KBM-7 (cell line): ENCODE measurements at places on chromosomes 6 and 20.

DNA sequence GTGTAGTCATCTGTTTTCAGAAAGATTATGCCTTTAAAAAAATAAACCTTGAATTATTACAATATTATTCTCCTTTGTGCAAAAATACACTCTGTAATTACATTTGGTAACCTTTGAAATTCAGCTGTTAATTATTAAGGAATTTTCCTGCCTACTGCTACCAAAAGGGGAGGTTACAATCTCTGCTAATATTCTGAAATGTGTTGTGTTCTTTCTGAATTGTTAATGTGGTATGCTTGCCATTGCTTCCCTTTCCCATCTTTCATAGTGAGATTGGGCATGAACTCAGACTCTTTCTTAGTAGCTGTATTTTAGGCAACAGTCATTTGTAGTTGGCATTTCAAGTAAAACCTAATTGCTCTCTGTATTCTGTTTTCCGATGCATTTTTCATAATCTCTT is 73.0 kb downstream of the PHF3 start:
- no peak for DNase-seq

DNA sequence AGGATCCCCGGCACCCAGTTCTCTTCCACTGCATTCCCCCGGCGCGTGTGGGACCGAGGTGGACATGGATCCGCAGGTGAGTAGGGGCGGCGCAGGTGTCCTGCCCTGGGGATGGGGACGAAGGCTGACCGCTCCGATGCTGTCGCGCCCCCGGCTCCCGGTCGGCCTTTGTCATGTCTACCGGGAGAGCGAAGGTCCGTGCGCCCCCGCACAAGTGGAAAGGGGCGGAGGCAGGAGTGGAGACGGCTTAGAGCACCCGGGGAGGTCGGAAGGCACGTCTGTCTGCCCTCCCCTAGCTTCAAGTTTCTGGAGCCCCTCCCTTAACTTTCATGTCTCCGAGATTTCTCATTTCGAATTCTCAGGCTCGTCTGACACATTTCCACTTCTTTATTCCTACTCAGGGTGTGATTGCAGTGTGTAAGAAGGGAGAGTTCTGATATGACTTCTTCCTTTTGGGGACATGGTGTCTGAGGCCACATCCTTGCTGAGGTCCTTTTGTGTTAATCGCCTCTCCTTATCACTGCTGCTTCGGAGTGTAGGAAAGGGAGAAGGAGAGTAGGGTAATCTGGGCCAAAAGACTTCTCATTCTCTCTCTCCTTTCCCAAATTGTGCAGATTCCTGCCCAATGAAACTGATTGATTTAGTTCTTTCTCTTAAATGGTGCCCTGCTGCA is 435 bp downstream of the KIFC1 start:
- DNase-seq: peak; percentile 45

DNA sequence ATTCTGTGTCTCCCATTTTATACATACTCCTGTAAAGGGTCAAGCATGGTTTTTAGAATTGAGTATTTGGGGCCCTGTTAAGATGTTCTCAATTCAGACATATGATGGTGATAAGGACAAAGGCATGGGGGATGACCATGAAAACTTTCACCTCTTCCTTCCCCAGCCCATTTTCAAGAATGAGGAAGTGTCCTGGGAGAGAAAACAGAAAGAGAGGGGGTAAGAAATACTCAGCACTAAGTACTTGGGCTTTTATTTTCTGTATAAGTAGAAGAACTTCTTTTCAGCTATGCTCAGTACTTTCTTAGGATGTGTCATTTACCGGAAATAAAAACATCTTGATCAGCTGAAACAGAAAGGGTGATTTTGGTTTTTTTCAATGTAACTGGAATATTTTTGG is 10.9 kb upstream of the MBOAT1 start:
- peak; percentile 61 for DNase-seq

DNA sequence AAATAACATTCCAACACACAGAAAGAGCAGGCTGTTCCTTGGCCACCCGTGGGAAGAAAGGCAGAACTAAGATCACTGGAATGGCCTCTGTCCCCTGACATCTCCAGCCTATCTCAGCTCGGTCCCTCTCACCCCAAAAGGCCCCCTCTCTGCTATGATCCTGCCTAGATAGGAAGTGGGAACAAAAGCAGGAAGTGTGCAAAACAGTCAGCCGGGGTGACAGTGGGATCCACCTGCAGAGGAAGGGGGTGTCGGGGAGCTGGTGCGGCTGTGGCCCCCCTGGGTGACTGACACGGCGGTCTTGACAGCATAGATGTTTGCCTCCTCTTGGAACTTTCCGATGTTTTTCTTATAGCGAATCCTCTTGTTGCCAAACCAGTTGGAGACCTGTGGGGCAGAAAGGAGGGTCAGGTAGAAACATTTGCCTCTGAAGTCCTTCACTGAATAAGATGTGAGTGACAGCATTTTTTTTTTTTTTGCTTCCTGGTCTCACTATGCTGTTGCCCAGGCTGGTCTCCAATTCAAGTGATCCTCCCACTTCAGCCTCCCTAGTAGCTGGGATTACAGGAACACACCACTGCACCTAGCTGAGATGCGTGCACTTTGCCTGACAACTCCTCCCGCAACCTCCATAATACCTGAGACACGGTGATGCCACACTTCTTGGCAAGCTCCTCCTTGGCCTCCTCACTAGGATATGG is 2.8 kb downstream of the PBX2 start:
- no peak for DNase-seq

GRCh38 chr6:66940003-66940402 is 1233.0 kb upstream of the EYS start:
- DNase-seq: no peak

- peak; percentile 74 for DNase-seq
Observed at GRCh38 chr6:30955367-30956042, 14.7 kb downstream of the MUCL3 start.

DNA sequence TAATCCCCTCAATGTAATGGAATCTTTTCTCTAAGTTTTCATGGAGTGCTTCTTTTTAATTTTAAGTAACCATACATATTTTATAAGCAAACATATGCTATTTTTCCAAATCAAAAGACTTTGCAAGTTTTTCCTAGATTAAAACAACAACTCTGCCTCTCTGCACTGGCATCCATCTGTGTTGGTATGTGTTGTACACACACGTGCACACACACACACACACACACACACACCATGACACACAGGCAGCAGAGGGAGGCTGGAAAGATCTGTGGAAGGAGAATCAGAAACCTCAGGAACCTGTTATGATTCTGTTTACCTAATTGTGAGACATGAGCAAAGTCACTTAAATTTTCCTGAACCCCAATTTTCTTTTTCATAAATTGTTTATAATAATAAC is 295.0 kb upstream of the PRDM1 start:
- no peak for DNase-seq

DNA sequence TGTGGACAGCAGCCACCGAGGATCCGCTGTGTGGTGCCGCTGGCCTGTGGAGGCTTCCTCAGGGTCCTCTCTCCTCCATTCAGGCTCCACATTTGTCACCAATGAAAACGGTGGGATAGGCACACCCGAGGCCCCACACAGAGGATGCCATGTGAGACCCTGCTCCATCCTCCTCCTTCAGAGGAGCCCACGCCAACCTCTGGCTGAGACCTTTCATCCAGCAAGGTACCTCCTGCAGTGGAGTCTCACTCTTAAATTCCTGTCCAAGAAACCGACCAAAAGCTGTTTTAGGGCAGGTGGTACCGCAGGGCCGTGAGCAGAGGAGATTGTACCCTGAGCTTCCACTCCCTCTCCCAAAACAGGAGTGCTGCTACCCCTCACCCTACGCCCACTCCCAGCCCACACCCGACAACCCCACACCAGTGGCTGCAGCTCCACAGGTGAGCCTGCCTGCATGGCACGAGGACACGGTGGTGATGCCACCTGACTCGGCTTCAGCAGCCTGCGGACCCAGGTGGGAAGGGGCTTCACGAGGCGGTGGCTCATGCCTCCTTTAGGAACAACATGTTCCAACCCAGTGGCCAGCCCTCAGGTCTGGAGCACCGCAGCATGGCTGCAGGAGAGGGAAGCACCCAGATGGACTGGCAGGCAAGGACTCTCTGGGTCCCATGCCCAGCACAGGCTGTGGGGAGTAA is 237.6 kb upstream of the AFDN start:
- DNase-seq: no peak

DNA sequence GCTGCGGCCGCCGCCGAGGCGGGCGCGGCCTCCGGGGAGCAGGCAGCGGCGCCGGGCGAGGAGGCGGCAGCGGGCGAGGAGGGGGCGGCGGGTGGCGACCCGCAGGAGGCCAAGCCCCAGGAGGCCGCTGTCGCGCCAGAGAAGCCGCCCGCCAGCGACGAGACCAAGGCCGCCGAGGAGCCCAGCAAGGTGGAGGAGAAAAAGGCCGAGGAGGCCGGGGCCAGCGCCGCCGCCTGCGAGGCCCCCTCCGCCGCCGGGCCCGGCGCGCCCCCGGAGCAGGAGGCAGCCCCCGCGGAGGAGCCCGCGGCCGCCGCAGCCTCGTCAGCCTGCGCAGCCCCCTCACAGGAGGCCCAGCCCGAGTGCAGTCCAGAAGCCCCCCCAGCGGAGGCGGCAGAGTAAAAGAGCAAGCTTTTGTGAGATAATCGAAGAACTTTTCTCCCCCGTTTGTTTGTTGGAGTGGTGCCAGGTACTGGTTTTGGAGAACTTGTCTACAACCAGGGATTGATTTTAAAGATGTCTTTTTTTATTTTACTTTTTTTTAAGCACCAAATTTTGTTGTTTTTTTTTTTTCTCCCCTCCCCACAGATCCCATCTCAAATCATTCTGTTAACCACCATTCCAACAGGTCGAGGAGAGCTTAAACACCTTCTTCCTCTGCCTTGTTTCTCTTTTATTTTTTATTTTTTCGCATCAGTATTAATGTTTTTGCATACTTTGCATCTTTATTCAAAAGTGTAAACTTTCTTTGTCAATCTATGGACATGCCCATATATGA is 3.2 kb downstream of the MARCKS start:
- no peak for DNase-seq

DNA sequence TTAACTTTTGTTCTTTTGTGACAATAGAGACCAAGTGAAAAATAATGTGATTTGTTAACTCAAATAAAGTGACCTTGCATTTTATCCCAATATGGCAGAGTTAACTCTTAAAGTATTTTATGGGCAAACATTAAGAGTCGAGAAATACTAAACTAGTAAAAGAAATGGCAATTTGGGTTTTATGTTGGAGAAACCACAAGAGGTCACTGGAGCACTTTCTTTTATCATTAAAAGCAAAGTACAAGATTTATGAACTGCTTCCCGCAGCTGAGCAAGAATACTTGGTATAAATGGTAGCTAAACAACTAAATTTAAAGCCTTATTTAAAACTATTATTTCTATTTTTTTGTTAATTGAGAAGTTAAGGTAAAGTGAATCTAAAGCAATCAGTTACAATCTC is 33.5 kb upstream of the MCM9 start:
- peak; percentile 28 for DNase-seq

DNA sequence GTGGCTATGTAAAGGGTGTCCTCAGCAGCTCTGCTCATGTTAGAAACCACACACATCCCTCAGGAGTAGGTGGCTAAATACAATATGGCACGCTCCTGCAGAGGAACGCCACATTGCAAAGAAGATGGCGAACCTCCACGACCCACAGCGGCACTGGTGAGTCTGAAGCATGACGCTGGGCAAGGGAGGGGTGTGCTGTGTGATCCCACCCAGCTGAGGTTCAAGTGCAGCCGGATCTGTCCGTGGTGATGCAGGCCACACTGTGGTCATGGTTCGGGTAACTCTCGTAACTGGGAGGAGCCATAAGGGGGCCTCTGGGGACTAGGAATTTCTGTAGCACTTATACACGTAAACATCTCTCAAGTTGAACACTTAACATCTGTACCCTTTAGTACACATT is 23.4 kb upstream of the APMAP start:
- DNase-seq: no peak

GRCh38 chr6:105432797-105433196 is 29.9 kb upstream of the PREP start:
- DNase-seq: no peak

DNA sequence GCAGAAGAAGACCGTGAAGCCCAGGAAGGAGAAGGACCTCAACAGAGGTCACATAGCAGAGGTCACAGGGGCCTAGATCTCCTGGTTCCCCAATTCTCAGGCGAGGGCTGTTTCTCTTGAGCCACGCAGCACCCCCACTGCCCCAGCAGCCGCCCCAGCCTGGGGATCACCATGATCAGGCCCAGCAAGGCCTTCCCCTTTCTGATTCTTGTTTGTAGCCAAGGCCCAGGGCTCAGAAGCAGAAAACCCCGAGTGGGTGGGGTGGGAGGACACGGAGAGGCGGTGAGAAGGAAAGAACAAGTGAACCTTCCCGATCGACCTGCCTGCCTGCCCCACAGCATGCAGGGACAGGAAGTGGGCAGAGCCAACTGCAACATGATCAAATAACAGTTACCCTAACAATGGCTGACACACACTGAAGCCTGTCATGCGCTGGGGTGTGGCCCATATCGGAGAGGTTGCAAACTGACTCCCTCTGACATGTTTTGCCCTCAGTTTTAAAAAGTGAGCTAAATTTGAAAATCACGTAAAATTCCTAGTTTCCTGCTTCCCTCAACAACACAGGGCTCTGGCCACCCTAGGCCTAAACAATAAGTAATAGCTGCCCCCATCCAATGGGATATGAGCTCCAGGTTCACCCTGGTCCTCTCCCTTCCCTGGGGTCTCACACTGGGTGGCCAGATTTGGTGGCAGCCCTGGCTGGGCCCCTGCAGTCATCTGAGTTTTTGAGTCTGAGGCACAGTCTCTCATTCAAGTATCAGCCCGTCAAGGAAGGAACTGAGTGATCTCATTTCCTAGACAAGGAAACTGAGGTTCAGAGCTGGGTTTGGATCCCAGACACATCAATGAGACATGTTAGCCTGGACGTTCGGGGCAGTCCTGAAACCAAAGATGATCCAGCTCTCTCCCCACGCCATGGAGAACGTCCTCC is 6.5 kb downstream of the PEDS1 start:
- DNase-seq: peak; percentile 88

DNA sequence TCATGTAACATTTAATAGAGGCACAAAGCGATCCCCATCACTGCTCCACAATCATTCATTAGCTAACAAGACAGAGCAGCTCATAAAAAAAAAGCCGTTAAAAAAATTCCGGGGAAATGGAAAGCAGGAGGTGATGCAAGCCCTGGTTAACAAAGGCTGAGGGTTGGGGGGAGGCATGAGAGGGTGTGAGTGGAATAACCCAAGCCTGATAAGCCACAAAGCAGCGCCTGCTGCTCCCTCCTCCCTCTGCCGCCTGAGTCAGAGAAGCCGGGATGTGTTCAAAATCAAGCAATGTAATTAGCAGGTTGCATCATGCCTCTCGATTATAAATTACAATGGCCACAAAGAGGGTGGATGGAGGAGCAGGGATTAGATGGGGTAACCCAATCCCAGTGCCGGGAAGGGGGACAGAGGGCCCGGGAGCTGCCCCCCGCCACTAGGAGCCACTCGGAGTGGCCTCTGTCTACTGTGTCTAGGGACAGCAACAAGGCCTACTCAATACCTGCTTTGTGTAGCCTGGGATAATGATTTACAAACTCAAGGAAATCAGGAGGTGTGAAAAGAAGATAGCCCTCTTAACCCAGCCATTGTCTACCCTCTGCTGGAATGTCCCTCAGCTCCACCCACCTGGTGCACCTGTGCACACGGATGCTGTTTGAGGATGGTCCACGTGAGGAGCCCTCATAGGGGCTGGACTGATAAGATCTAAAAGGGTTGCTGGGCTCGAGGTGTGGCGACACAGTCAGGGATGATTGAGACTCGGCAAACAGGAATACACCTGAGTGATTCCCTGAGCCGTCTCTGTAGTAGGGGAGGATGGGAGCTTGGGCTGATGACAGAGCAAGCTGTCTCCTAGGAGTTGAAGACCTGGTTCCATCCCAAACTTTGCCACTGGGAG is 156.9 kb downstream of the VEGFA start:
- peak; percentile 84 for DNase-seq
